ENCODE measurements at places on chromosomes 1 and 21.

- no peak overlapping the region for H3K27ac ChIP-seq
- no peak for DNase-seq
- H3K36me3 ChIP-seq: no peaks in the 10 kb centered on the region
- no peaks in the 10 kb centered on the region for H3K27me3 ChIP-seq
- H3K4me3 ChIP-seq: no peak overlapping the region
Observed at GRCh38 chr1:64884261-64885040, 81.9 kb downstream of the JAK1 start.

DNA sequence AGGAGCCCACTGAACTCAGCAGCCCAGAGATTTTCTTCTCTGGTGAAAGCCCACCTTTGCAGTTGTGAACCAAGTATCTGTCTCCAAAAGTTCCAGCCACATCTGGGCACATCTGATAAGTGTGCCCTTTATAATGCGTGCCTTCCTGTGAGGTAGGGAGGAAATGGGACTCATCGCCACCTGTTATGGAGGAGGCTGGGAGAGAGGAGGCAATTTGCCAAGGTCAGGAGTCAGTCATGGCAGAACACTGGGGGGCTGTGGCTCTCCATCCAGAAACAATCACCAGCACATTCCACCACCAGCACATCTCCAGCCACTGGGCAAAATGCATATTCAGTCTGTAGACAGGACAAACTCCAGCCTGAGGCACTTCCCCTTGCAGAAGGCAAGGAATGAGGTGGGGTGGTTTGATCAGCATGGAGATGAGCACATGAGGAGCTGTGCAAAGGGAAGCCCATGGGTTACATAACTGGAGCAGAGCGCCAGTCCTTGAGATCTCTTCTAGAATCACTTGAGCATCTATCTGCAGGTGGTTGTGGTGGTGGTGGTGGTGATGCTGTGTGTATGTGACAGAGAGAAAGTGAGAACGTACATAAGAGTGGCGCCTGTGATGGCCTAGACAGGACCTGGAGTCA lies 15.0 kb upstream of the LEMD1 start:
- H3K4me1 ChIP-seq: peaks cover 66% of the 10 kb centered on the region
- no peak overlapping the region for H3K27ac ChIP-seq
- no peak overlapping the region for H3K4me3 ChIP-seq
- no peaks in the 10 kb centered on the region for H3K36me3 ChIP-seq

DNA sequence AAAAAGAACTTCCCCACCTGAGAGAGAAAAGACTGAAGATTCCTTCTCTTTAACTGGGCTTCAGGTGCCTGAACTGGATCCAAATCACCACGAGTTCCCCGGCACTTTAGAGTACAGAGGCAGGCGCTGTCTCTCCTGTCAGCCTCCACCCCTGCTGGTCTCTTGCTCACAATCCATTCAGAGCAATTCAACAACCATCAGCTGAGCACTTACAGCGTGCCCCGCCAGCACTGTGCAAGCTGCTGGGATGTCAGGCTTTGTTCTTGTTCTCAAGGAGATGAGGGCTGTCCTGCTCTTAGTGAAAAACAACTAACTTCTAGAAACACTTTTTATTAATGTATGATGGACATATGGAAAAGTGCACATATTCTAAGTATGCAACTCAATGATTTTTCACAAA lies 68.7 kb upstream of the VAMP3 start:
- peak overlapping the region; percentile 61 for H3K4me3 ChIP-seq
- H3K4me1 ChIP-seq: peaks cover 13% of the 10 kb centered on the region
- H3K27ac ChIP-seq: no peak overlapping the region
- peaks cover 89% of the 10 kb centered on the region for H3K27me3 ChIP-seq
- no peak for DNase-seq

GRCh38 chr1:97006044-97006661 lies 284.6 kb downstream of the PTBP2 start:
- H3K27me3 ChIP-seq: peaks cover 10% of the 10 kb centered on the region
- H3K4me3 ChIP-seq: no peak overlapping the region
- no peak for DNase-seq
- H3K36me3 ChIP-seq: no peaks in the 10 kb centered on the region

DNA sequence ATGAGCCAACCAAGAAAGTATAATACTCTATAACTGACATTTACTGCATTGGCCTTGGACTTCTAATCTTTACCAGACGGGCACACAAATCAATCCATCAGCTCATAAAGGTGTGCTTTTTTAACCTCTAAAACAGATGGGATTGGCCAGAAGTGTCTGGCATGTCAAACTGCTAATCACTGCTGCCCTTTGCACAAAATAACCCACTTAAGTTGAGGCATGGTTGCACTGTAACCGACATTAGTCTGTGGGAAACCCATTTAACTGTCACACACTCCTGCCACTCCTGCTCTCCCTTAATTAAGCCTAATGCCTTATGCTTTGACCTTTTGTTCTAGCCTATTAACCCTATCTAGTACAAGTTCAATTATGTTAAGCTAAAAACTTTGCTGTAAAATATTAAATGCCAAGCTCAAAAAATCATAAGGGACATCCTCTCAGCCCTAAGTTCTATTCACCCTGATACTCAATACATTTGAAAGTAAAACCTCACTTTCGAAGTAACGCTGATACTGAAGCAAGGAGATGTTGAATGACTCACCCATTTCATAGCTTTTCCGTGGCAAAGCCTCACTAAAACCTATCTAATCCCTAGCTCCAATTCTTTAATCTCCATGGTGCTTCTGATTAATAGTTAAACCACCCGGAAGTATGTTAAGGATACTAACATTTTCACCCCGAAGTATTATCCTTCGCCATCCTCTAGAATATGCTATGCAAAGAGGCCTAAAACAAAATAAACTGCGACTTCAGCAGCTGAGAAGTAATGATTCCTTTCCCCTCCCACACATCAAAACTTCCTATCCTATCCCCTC lies 12.9 kb downstream of the NRIP1 start:
- peak overlapping the region; percentile 96 for H3K27ac ChIP-seq
- peak overlapping the region; percentile 57 for H3K4me3 ChIP-seq
- H3K36me3 ChIP-seq: peaks cover 92% of the 10 kb centered on the region
- H3K4me1 ChIP-seq: peaks cover 66% of the 10 kb centered on the region

GRCh38 chr1:10529765-10530164 lies 55.0 kb downstream of the PEX14 start:
- no peak for DNase-seq
- peaks cover 26% of the 10 kb centered on the region for H3K27me3 ChIP-seq
- H3K27ac ChIP-seq: no peak overlapping the region
- no peaks in the 10 kb centered on the region for H3K36me3 ChIP-seq
- H3K4me1 ChIP-seq: peaks cover 49% of the 10 kb centered on the region

DNA sequence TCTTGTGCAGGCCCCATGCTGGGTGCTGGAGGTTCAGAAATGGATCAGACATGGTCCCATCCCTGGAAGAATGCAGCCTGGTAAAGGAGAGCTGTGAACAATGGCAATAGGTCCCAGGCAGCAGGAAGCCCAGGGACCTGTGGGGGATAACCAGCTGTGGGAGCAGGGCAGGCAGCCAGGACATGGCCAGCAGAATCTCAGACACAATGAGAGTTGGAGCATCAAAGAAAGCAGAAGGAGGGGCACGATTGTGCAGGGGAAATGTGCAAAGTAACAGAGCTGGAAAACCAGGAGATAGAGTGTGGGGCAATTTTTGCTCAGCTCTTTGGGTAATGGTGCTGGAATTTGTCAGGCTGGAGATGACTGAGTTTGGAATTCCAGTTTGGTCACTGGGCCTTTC lies 44.3 kb downstream of the C8B start:
- no peak overlapping the region for H3K27ac ChIP-seq
- peaks cover 9% of the 10 kb centered on the region for H3K27me3 ChIP-seq
- no peaks in the 10 kb centered on the region for H3K36me3 ChIP-seq
- DNase-seq: no peak
- H3K4me1 ChIP-seq: peaks cover 35% of the 10 kb centered on the region
- H3K4me3 ChIP-seq: no peak overlapping the region

- H3K4me1 ChIP-seq: peaks cover 8% of the 10 kb centered on the region
- no peak overlapping the region for H3K27ac ChIP-seq
- DNase-seq: no peak
Observed at GRCh38 chr1:224622831-224623230, 6.7 kb downstream of the CNIH3 start.

DNA sequence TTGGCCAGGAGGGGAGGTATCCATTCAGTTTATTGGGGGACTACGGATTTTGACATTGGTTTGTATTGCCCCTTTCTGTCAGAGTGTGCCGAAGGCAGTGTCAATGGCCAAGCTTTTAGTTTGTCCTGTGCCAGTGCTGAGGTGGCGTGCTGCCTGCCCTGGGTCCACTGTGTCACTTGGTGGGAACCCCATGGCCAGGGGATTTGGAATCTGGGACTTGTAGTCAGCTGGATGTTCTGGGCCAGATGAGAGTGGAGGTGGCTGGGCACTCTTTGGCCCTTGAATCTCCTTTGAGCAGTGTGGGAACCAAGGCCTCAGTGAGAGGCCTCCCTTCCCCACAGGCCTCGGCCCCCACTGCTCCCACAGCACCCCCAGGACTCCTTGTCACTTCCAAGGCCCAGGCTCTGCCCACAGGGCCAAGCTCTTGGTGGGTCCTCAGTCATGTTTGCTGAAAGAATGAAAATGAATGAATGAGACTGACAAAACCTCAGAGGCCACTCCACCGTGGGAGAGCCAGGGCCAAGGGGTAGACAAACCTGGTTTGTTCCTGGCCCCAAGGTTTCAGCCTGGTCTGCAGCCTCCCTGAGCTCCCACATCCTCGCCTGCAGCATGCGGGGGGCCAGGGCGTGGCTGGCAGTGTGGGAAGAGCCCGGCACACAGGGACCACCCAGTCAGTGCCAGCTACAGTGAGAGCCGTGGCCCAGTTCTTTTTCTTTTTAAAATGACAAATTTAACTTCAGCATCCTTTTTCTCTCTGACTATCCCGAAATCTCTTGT lies 412.2 kb downstream of the MATN1 start:
- peaks cover 45% of the 10 kb centered on the region for H3K4me1 ChIP-seq
- no peak for DNase-seq
- H3K27me3 ChIP-seq: peaks cover 23% of the 10 kb centered on the region
- no peak overlapping the region for H3K4me3 ChIP-seq

GRCh38 chr1:213371847-213372619 lies 321.0 kb downstream of the RPS6KC1 start:
- H3K4me3 ChIP-seq: no peak overlapping the region

All from nephron progenitor cell (in vitro differentiated cells).